ENCODE measurements at places on chromosomes 7 and 10. TPM values are rescaled to one million over a fixed set of nuclear protein-coding genes. Genes with fewer than 3 reads are reported as not detected.

- DNase-seq, result no peak
Measured at GRCh38 chr7:12653518-12653917, 33.9 kb upstream of the ARL4A start.

PPP1R3A gene
- total RNA-seq, result not detected

- DNase-seq, result no peak
Measured at GRCh38 chr7:151087245-151088018, 1.2 kb downstream of the AGAP3 start.

DNA sequence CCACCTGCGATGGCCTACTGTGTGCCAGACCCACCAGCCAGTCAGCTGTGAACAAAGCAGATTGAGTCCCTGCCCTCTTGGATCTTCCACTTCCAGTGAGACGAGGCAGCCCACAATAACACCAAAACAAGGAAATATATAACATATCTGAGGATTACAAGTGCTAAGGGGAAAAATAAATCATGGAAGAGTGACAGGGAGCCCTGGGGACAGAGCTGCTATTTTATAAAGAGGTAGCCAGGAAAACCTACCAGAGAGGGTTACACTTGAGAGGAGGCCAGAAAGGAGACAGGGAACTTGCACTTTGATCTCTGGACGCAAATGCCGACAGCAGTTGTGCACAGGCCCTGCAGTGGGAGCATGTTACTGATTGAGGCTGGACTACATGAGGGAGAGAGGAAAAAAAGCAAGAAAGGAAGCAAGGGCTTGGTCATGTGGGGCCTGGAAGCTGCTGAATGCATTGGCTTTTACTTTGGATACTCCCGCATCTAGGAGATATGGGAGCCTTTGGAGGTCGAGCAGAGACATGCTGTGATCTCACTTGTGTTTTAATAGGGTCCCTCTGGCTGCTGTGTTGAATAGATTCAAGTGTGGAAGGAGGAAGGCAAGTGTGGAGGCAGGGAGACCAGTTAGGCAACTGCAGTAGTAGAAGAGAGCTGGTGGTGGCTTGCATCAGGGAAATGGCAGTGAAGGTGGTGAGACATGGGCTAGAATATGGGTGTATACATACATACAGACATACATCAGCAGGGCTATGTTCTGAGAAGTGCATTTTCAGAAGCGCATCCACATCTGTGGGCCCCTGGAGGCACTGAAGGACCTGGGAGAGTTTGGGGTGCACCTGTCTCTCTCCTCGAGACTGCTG lies 26.2 kb downstream of the MINDY4 start:
- no peak for DNase-seq

DNA sequence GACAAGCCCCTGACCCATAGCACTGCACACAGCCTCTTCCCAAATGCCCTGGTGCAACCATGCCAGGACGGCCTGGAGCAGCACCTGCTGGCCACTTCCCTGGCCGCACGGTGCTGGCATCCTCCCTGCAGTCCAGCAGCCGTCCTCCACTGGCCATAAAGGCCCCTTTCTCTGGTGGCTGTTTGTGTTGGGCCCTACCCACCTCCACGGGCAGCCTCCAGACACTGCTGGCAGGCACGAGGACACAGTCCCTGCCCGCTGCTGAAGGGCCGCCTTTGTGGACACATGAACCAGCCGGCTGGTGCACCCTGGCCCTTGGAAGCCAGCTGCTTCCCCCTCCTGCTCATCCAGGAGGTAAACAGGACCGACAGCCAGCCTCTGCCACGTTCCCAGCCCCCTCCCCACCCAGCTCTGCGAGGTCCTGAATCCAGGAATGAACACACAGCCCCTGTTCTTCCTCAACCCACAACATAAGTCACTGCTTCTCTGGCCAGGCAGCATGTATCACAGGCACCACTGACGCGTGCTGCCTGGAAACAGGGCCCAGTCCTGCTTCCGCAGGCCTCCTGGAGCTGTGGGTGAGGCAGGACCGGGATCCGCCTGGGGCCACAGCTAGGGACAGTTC lies 43.8 kb downstream of the SPOCK2 start:
- no peak for DNase-seq

DNA sequence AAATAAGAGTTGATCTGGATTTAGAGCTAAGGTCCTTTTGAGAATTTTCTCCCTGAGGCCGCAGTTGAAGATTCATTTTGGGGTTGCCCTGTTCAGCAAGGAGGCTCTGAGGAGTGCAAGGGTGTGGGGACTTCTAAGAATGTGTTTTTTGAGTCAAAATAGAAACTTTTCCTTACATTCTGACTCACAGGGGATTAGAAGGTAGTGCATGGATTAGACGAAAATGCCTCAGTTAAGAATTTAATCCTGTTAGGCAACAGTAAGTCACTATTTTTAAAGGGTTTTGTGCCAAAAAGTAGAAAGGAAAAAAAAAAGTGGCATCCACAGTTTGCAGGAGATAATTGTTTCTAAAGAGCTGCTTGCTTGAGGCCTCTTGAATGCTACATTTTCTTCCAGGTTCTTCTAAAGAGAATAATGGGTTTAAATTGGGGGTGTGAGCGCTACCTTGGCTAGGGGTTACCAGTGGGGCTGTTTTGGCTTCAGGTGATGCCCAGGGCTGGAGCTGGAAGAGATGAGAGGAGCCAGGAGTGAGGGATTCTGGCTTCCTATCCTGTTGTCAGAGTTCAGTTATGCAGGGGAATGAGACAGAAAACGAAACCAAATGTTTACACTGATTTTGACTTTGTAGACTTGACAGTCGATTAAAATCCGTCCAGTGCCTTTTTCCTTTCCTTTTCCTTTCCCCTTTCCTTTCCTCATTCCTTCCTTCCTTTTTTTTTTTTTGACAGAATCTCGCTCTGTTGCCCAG lies 52.9 kb downstream of the BAMBI start:
- DNase-seq, result no peak

DNA sequence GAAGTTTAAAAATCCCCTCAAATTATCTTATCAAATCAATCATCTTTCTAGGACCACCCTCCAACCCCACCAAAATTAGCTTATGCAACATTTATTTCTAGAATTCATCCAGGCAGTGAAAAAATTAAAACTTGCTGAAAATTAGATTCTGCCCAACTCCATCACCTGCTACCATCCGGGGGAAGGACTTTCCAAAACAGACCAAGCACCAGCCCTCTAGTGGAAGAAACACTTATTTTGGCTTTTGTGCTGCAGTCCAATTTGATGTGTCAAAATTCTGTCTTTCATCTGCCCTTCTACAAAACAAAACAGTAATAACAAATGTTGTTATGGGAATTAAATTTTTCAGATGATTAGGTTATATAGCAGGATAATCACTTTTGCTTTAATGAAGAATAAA lies 35.1 kb downstream of the GCC1 start:
- no peak for DNase-seq

DNA sequence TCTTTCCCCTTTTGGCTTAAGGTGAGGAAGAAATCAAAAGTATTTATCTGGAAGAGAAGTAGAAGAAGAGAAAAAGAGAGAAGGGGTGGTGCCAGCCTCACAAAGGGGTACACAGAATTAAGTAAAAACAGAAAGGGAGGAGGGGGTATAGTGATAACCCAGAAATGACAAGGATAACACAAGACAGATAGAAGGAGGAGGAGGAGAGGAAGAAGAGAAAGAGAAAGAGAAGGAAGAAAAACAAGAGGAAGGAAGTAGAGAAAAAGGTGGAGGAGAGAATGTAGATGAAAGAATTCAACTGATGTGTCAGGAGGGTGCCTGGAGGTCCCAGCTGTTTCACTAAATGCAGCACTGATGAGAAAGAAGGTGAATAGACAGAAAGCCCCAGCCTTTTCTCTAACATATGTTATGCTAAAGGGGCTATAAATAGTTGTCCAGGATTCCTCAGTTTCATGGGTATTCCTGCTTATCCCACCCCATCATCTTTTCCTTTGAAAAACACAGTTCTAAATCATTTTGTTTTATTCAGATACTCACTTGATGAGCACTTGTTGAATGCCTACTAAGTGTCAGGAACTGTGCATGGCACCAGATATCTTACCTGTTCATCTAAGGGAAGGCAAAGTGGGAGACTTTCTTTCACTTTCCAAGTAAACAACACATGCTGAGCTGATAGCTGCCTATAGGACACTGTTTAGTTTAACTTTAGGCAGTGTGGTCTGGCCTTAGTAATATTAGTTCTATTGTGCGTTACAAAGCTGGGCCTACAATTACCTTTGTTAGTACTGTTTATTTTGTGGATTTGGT lies 8.0 kb downstream of the SEMA3E start:
- DNase-seq, result no peak

SLC39A12 gene
- not detected for total RNA-seq

EPO gene
- not detected for total RNA-seq

GRCh38 chr10:98925651-98926050 lies 310.0 kb downstream of the HPSE2 start:
- no peak for DNase-seq

FEZF1 gene
- total RNA-seq, result not detected

DNA sequence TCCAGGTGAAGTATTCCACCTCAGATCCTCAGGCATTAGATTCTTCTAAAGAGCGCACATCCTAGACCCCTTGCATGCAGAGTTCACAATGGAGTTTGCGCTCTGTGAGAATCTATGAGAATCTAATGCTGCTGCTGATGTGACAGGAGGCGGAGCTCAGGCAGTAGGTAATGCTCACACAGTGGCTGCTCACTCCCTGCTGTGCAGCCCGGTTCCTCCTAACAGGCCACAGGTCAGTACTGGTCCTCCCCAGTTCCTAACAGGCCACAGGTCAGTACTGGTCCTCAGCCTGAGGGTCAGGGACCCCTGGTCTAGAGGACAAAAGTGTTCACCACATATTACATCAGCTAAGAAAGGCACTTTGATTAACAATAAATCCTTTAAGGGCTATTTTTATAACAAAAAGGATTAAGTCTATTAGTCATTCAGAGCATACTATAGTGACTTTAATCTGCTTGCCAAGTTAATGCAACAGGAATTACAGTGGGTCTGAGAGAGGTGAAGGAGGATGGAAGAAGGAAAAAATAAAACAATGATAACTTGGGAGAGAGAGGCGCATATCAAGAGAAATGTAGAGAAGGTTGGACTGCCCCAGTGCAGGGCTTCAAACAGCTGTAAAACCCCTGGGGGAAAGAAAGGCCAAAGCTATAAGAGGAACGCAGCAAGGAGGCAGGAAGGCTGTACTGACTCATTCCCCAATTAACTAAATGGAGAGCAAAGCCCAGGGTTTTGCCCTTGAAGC lies 49.2 kb downstream of the CUL2 start:
- DNase-seq, result no peak

ANTXRL gene
- not detected for total RNA-seq

DNA sequence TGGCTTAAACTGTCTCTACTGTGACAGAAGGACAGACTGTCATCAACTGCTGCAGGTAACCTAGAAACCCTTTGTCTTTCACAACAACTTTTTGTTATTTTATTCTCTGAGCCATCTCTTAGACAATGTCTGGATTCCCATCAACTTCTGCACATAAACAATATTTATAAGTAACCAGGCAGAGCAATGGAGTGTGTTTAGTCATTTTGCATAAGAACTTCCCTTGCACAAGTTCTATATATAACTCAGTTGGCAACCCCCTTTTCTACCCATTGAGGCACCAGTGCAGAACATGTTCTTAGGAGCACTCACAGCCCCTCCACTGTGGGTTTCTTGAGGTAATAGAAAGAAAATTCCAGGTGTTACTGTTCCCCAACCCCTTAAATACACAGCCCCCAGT lies 65.0 kb upstream of the IL6 start:
- no peak for DNase-seq

- DNase-seq, result no peak
Measured at GRCh38 chr10:84314275-84314674, 14.1 kb upstream of the CCSER2 start.

CNTNAP2 gene
- not detected for total RNA-seq

ATG9B gene
- under 0.01 TPM for total RNA-seq

DNA sequence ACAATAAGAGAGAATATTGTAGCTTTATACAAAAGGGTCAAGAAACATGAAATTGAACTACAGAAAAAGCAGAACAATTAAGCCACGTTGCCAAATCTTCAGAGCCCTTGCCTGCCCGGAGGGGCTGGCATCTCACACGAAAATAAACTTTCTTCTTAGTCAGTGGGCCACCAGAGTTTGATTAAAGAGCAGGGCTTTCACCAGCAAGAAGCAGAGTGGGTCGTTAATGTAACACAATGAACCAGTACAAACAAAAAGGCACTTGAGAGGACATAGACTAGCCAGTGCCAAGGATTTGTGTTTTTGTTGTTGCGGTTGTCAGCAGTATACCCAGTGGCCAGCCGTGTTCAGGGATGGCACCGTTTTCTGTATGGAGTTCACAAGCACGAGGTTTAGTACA lies 155.4 kb downstream of the NRP1 start:
- DNase-seq, result no peak

PARD3 gene
- 34.8 TPM for total RNA-seq

MGMT gene
- 9.9 TPM for total RNA-seq

MYO1G gene
- 0.11 TPM for total RNA-seq

- DNase-seq, result no peak
Measured at GRCh38 chr7:370775-371118, 80.8 kb downstream of the FOXL3 start.

SP4 gene
- 5.1 TPM for total RNA-seq

GRCh38 chr10:123678376-123678775 lies 12.2 kb downstream of the GPR26 start:
- no peak for DNase-seq

All from pulmonary artery endothelial cell (primary cell).